ENCODE measurements at places on chromosomes 2 and 18.

- DNase-seq = no peak
Observed at GRCh38 chr2:157459486-157459885, 15.6 kb upstream of the CYTIP start.

GRCh38 chr2:206430452-206430851, 12.9 kb upstream of the ADAM23 start:
- no peak for DNase-seq

GRCh38 chr2:161975062-161975812, 98.8 kb downstream of the DPP4 start:
- DNase-seq = no peak

DNA sequence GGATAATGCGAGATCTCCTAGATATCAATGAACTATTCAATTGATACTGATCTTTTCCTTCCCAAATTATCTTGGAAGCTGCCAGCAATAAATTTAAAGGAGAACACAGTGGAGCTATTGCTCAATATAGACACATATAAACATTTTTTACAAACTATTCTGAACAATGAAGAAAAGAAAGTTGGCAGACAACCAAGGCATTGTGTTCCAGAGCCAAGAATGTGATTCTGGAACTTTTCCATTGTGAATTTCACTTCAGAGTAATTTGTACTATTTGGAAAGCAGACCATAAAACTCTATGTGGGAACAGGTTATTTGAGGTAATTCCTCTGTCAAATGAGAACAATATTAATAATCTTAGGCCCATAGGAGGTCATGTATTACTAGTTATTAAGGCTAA, 588.2 kb downstream of the IRS1 start:
- DNase-seq = no peak

DNA sequence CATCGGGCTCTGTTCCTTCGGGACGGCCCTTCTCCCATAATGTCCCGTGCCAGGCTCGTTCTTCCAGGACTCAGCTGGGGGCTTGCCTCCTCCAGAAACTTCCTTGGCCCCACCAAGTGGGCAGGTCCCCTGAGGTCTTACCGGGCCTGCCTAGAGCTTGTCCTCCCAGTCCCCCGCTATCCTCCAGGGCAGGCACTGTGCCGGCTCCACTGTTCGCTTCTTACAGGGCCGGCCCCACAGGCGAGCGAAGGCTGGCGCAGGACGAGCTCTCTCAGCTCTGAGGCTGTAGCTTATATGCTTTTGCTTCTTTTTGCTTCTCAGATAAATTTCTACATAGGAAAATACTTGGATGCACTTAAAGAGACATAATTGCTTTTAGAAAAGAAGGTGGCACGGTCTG, 229.4 kb downstream of the TWIST2 start:
- no peak for DNase-seq

All from hematopoietic multipotent progenitor cell treated with erythropoietin and hydrocortisone succinate and interleukin-3 and kit ligand, for 17 days (in vitro differentiated cells).